EL (cell line): ENCODE measurements at places on chromosomes 5 and 9.

DNA sequence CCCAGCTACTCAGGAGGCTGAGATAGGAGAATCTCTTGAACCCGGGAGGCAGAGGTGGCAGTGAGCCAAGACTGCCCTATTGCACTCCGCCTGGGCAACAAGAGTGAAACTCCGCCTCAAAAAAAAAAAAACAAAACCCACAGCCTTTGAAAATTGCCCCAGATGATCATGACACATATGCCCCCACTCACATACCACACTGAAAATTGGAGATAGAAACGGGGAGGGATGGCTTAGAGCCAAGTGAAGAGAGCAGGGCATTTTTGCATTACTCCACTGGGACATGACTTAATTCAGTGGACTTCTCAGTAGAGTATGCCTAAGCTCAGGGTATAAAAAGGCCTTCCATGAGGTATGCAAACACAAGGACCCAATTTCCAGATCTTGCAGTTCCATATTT lies 309.3 kb downstream of the BNC2 start:
- DNase-seq = peak; percentile 35

DNA sequence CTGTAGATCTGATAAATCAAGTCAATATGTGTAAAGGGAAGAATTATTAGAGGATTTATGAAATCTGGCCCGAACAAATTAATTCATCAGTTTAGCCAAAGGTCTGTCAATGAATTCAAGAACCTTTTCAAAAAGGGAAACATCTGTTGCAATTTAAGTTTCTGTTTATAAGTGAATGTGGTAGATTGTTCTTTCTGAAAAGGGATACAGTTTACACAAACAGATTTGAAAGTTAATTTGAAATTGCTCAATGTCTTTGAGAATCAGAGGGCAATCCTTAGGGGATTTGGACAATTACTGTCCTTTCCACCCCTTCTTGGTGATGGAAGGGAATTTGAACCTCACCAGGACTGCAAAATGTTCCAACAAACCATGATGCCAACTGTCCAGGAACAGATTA lies 29.7 kb upstream of the ERCC6L2 start:
- no peak for DNase-seq

GRCh38 chr5:178695556-178695955 lies 34.9 kb downstream of the ZNF354A start:
- no peak for DNase-seq

- peak; percentile 33 for DNase-seq
Observed at GRCh38 chr9:135809166-135809565, 98.2 kb downstream of the CAMSAP1 start.

DNA sequence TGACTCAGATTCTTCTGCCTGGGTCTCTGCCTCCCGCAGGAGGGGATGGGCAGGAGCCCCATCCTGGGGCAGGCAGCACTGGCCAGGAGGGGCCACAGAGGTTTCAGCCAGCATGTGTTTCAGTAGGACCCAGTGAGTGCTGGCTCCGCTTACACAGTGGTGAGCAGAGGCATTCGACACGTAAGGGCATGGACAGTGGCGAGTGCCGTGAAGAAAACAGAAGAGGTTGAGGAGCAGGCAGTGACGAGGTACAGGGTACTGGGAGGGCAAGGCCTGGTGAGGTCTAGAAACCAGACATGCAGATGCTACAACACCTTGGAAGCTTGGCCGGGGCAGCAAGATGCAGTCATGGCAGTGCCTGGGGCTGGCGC lies 41.5 kb downstream of the CACNA1B start:
- DNase-seq = no peak

GRCh38 chr5:72494623-72495124 lies 12.5 kb downstream of the ZNF366 start:
- no peak for DNase-seq

DNA sequence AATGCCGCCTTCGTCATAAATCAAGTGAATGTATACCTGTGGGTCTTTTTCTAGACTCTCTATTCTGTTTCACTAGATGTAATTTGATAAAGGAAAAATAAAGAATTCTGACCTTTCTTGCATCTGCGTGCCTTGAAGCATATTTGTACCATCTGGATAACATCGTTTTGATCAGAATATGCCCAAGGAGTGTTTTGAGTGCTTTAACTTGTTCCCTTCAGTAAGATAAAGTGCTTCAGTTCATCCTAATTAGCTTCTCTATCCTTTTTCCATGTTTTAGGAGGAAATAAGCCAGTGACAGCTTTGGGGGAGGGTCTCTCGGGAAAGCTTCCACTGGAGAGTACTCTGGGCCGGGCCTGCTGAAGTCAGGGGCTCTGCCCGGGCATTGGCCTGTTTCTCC lies 113.5 kb upstream of the DAP start:
- no peak for DNase-seq

- DNase-seq = no peak
Observed at GRCh38 chr5:82679660-82680059, 397.5 kb downstream of the TMEM167A start.

DNA sequence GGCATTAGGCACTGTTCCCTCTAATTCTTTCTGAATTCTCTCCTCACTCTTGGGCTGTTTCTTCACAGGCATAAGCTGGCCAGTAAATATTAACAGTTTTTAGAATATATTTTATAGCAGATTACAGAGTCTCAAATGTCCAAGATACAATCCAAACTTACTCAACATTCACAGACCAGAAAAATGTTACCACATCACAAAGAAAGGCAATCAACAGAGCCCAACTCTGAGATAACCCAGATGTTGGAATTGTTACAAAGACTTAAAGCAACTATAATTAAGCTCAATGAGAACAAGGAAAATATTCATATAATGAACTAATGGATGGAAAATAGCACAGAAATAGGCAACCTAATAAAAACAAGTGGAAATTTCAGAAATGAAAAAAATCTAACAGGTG lies 401.1 kb upstream of the RGMB start:
- no peak for DNase-seq

DNA sequence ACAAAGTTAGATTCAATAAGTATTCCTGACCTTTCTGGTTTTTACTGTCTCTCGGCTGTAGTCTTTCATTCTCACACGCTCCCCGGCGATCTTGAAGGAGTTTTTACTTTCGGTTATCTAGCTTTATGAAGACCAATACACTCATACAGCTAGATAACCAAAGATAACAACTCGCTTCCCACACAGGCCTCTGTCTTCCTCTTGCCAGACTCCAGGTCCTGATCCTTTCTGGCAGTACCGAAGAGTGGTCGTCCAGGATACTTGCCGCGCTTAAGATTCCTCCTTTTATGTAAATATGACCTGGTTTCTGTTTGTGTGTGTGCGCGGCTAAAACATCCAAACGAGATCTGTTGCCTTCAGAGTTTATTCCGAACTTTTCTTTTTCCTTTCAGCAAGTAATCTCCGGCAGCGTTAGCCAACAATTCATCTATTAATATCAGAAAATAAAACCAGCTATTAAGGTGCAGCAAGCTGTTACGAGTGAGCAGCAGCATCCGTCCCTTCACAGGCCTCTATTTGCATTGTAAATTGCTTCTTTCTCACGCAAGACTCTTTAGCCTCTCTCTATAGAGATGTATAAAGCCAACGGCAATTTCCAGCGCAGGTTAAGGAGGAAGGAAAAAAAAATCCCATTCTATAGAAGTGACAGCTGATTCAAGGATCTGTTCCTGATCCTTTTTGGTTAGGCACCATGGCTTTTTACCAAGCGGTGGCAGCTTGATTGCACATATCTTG lies 216.1 kb downstream of the MEF2C start:
- DNase-seq = no peak

DNA sequence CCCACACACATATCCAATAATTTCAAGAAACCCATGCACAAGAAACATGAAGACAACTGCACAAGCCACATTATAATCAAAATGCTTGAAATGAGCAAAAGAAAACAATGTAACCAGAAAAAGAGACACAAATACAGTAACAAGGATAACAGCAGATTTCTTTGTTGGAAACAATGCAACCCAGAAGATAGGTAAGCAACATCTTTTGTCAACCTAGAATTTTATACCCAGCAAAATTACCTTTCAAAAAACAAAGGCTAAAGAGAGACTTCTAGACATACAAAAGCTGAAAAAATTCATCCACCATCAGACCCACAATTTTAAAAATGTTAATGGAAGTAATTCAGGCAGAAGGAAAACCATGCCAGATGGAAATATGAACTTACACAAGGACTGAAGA lies 5.0 kb upstream of the COL23A1 start:
- no peak for DNase-seq

DNA sequence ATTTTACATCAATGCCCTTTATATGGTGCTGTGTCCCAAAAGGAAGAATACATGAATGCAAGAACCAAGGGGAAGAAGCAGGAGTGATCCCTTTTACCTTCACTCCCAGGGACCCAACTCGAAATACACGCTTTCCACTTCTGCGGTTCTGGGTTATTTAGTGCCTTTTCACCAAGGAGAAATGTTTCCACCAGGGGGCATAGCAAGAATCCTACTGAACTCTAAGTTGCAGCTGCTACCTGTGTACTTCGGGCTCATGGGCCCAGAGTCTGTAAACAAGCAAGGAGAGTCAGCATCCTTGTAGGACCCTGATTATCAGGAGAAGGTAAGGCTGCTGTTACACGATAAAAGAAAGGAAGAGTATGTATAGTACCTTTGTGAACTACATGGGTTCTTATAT lies 45.7 kb downstream of the DPYSL3 start:
- DNase-seq = peak; percentile 32

DNA sequence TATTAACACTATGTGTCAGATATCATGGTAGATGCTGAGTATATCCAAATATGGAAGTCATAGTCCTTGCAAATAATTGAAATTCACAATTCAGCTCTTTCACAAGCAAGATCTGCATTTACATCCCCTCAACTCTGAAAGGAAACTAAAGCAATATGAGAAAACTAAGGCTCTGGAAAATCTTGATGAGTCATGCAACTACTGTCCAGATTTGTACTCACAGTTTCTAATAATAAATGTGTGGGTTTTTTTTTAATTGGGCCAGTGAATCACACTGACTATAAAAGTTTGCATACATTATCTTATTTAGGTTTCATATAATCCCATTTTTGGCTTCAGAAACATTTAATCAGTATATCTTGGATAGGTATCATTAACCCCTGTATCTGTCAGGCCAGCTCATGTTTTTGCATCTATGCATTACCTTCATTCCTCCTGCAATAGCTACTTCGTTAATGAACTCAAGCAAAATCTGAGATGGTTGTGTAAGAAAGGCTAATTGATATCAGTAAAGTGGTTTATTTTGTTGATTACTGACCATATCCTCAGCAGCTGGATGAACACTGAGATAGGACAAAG lies 58.7 kb upstream of the PRR16 start:
- DNase-seq = peak; percentile 79

- peak; percentile 34 for DNase-seq
Observed at GRCh38 chr5:79743846-79744605, 54.4 kb downstream of the CMYA5 start.

DNA sequence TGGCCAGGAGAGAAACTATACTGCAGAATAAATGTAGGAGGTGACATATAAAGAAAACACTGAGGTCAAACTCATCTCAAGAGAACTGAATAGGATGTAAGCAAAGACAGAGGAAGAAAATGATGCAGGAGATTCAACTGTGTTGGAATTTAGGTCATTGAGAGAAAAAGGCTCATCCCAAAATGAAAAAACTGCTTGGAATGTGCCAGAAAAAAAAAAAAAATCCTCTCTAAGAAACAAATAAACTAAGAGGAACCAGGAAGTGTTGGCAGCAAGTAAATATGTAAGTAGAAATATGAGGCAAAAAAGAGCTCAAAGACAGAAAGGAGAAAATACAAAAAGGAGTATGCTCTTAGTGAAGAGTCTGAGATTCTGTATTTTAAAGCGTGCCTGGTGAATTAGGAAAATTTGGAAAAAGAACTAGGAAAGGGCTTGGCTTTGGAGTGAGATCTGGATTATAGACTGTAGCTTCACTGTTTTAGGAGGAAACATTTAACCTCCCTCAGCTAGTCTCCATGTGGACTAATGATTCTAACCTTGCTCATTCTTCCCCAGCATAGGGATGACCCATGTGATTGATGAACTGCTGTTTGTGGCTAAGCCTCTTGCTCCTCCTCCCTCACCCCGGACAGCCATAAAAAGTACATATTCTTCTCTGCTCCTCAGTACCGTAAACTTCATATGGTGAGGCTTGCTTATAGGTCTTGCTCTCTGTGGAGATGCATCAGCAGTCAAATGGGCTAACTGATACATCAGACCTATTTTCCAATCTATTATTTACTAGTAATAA lies 185.6 kb upstream of the POU5F2 start:
- peak; percentile 25 for DNase-seq

DNA sequence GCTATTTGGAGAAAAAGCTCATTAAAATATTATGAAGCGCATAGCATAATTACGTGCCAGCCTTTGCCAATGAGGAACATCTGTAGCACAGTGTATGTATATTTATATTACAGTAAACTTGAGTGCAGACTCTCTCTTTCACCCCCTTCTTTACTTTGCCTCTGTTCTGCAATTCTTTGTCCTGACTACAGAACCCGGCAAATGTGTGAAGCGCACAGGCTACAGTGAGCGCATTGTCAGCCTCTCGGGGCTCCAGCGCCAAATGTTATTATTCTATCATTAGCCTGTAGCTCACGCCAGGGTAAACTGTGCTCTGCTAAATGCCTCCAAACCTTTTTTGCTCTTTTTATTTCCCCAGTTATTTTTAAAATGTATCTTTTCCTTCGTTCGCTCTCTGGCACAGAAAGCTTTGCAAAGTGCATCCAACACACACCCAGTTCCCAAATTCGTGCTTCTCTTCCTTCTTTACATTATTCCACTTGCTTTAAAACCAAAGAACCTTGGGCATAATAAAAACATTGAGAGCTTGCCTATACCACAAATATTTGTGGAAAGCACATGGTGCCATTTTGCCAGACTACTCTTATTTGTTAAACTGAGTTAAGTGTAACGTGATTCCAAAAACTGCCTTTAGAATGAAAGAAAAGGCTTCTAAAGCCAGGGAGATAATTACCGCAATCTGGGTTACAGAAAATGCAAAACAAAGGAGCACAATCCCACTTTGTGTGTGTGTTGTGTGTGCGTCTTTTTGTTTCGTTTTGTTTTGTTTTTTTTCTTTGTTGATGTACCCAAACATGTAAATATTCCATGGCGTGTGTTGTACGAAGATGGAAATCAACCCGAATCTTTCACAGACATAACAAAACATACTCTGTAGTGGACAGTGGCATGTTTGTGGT lies 164.1 kb upstream of the MPDZ start:
- no peak for DNase-seq

DNA sequence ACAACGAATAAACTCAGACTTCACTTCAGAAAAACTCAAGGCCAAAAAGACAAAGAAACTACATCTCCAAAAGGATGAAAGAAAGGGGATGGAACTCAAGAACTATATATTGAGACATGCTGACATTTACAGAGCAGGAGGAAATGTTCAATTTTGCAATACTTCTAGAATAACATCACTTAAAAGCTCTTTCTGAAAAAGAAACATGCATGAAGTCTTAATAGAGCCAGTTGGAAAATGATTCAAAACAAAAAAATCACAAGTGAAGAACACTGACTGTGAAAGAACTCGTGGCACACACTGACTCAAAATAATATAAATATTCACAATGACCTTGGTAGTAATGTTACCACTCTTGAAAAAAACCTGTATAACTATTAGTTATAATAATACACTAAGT lies 267.8 kb upstream of the NREP start:
- no peak for DNase-seq

- DNase-seq = peak; percentile 6
Observed at GRCh38 chr5:125461641-125462072, 715.2 kb upstream of the ZNF608 start.
